ENCODE measurements at places on chromosomes 11 and 22.

- DNase-seq: no peak
Observed at GRCh38 chr11:73325036-73325981, 17.2 kb downstream of the ARHGEF17 start.

GRCh38 chr11:71293961-71294782, 41.8 kb upstream of the SHANK2 start:
- no peak for DNase-seq

GRCh38 chr11:10641177-10641911, 52.2 kb downstream of the IRAG1 start:
- no peak for DNase-seq

DNA sequence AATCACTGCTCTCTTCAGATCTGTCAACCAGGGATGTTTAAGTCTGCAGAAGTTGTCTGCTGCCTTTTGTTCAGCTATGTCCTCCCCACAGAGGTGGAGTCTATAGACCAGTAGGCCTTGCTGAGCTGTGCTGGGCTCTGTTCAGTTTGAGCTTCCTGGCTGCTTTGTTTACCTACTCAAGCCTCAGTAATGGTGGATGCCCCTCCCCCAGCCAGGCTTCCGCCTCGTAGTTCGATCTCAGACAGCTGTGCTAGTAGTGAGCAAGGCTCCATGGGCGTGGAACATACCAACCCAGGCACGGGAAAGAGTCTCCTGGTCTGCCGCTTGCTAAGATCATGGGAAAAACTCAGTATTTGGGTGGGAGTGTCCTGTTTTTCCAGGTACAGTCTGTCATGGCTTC, 27.6 kb upstream of the CASP12 start:
- no peak for DNase-seq

DNA sequence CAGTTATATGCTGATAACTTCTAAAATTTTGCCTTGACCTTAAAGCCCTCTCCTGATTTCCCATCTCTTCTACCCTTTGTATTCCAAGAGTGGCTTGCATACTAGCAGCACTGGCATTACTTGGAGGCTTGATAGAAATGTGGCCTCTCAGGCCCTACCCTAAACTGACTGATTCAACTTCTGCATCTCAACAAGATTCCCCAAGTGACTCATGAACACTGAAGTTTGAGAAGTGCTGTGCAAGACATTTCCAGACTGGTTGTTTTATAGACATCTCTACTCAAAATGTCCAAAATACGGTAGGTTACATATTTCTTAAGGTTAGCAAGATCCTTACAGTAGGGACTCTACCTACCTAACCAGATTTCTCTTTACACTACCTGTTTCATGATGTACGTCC, 48.6 kb downstream of the SESN3 start:
- no peak for DNase-seq

DNA sequence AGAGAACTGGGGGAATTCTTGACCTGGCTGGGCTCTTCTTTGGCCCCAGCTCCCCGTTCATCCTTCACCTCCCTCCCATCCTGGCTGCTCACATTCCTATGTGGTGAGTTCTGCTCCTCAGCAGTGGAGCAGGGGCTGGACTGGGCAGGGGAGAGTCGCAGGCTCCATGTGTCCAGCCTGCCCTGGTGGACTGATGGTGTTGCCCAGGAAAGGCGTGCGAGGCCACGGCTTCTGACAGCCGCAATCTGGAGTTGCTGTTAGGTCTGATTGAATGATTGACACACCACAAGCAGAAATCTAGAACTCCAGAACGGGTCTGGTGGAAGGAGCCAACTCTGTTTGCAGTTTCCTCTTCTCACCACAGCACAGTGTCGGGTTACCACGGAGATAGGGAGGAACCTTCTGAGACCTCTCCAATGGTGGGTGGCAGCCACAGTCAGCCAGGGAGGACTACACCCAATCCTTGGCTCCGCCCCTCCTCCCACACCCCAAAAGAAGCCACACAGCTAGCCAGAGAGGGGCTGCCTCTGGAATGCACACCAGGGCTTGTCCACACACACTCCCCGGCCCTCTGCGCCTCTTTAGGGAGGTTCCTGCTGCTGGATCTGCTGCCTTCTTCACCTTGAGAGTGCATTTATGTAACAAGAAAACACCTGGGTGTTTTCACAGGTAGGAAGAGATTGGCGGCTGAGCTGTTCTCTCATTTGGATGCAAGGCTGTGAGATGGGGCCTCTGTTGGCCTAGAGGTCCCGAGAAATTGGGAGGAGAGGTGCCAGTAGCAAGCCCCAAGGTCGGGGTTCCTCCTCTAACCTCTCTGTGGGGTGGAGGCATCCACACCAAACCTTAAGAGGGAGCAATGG, 56.4 kb upstream of the CD44 start:
- peak; percentile 46 for DNase-seq

DNA sequence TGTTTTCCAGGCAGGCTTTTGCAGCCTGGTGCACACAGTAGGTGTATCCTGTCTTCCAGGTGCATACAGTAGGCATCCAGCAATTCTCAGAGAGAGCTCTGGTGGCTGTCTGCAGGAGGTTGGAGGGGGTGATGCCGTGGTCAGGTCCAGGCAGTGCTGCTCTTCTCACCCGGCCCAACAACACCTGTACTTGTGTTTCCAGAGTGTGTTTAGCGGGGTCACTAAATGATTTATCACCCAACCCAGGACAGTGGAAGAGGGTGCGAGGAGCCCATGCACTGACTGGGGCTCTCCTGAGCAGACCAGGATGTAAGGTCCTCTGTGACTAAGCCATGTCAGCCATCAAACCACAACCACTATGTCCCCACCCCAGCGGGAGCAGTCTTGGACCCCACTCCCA, 18.6 kb upstream of the FGF3 start:
- DNase-seq: no peak

- no peak for DNase-seq
Observed at GRCh38 chr11:19395050-19395449, 154.3 kb upstream of the E2F8 start.

DNA sequence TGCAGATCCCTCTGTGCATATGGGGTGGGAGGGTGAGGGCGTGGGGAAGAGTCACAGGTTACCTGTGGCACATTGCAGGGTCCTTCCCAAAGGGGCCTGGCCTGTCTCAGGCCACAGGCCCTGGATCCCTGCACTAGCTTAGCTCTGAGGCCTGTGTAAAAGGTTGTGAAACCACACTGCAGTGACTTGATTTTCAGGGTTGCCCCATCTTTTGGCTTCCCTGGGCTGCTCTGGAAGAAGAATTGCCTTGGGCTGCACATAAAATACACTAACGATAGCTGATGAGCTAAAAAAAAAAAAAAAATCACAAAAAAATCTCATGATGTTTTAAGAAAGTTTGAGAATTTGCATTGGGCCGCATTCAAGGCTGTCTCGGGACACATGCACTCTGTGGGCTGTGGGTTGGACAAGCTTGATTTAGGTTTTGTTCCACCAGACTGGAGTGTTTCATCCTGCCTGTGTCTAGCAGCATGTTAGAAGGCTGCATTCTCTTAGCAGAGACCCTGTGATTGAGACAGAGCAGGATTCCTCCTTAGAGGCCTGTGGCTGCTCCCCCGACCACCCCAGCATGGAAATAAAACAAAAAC, 35.9 kb upstream of the TREH start:
- no peak for DNase-seq

GRCh38 chr11:126748793-126749192, 251.8 kb downstream of the KIRREL3 start:
- DNase-seq: no peak

DNA sequence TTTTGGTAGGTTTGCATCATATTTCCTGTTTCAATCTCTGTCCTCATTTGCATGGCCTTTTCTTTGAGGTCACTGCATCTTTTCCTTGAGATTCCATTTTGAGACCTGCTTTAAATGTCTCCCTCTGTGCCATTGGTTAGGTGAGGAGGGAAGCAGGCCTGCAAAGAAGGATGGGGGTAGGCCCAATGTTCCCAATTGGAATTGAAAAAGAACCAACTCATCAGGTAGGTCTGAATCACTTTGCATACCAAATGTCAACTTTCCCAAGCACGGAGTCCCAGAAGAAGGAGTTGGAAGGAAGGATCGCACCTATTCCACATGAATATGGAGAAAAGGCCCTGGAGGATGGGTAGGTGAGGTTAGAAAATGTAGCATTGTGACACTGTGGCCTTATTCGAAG, 318.5 kb downstream of the BLID start:
- no peak for DNase-seq

GRCh38 chr22:24686280-24686679, 83.3 kb downstream of the GGT1 start:
- no peak for DNase-seq

- DNase-seq: no peak
Observed at GRCh38 chr11:105142167-105142566, 2.6 kb upstream of the CARD18 start.

- DNase-seq: no peak
Observed at GRCh38 chr11:65426839-65427690, 4.5 kb downstream of the NEAT1 start.

GRCh38 chr22:44032126-44032730, 8.1 kb downstream of the PARVB start:
- no peak for DNase-seq

DNA sequence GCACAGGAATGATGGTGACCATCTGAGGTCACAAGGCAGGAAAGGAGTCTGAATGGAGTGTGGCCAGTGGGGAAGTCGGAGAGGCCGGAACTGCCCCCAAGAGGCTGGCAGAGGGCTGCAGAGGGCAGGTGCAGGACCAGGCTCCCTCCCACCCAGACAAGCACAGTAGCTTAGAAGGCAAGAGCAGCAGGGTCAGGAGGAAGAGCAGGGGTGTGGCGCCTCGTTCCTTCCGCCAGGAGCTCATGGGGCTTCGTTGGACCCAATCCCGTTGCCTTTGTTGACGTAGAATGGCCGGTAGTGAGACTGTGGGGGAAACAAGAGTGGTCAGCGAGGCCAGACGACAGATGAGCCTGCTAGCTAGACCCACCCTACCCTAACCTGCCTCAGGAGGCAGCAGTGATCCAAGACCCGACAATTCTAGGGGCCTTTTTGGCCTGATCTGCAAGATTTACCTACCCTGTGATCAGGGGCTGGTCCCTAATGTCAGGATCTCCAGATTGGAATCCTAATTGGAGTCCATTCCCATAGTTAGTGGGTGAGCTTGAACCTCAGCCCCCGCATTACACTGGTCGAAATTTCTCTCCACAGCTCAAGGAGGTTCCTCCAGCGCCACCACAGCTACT, 25.6 kb downstream of the TRIM29 start:
- DNase-seq: no peak

DNA sequence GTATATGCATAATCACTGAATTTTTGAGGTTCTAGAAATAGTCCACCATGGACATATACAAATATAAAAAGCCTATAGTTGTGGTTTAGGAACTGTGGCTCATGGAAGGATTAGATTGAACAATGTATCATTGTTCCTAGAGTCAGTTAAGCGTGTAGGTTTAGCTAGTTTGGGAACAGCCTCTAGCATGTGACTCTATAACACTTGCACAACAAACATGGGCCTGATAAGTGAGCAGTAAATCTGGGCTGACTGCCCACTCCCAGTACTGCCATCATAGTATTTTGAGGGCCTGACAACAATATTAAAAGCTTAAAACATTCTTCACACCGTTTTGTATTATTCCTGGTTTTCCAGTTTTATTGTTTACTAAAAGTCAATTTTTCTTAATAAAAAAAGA, 47.0 kb downstream of the YAP1 start:
- DNase-seq: no peak

DNA sequence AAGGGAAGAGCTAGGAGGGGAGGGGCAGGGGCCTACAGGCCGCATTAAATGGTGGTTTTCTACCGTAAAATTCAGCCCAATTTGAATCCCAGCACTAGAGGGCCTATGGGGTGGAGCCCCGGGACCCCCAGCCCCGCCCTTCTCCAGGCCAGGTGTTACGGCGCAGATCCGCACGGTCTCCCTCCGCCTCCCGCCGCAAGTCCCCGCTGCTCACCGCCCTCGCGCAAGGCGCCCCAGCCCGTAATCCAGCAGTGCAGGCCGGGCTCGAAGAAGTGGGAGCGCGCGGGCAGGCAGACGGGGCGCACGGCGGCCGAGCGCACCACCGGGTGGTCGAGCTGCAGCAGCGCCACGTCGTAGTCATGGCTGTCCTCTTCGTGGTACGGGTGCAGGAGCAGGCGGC, 17.3 kb downstream of the KCTD17 start:
- DNase-seq: no peak

DNA sequence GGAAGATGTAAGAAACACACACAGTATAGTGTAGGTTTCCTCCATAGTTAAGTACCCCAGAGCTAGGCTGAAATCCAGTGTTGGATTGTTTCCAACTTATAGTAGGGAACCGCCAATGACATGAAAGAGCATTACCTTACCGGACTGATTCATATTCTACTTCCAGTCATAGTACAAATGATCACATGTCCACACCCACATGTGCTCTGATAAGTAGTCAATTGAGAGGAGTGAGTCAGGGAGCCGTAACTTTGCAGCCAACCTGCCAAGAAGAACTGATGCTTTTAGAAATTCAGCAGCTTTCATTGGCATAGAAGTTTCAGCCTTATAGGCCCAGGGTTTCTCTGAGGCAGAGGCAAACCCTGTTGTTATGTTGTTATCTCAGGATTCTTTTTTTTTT, 240.6 kb downstream of the ETS1 start:
- DNase-seq: no peak

DNA sequence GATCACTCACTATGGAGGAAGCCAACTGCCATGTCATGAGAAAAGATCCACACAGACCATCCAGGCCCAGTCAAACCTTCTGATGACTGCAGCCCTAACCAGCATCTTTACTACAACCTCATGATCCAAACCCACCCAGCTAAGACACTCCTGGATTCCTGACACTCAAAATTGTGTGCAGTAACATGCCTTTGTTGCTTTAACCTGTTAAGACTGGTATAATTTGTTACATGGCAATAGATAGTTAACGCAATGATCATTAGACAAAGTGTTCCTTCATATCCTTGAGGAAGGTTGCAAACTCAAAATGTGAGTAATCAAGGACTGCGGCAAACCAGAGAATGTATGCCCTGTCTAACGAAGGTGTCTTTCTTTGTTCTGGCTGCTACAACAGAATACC, 47.1 kb upstream of the CSNK2A3 start:
- no peak for DNase-seq

DNA sequence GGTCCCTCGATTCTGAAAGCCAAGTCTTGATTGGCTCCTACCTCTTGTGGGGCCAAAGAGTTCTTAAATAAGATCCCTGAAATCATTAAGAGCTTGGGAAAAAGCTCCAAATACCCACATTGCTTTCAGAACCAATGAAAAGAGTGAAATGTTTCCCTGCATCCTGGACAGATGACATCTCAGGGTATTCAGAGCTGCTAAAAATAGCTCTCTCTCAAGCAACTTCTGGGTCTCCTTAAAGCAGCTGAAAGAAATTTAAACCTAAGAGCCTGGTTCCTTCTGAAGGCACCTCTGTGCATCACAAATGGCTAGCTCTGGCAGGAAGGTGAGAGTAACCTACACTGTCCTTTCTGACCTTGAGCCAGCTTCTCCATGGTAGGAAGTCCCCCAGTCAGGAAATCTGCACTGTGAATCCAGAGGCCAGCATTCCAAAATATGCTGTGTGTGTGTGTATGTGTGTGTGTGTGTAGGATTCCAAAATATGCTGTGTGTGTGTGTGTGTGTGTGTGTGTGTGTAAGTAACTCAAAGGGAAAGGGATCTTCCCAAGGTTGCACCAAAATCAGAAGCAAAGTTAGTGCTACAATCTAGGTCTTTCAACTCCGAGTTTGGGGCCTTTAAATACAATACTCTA, 50.1 kb downstream of the RELT start:
- DNase-seq: no peak
